ENCODE measurements at places on chromosomes 1 and 21. TPM values are rescaled to one million over a fixed set of nuclear protein-coding genes. Genes with fewer than 3 reads are reported as not detected.

- no peaks in the 10 kb centered on the region for H3K27me3 ChIP-seq
- peaks cover 42% of the 10 kb centered on the region for H3K4me1 ChIP-seq
- H3K36me3 ChIP-seq: no peaks in the 10 kb centered on the region
- DNase-seq: no peak
- peak overlapping the region; percentile 78 for H3K27ac ChIP-seq
Measured at GRCh38 chr1:179955287-179955680, 674 bp downstream of the CEP350 start.

Gene PM20D1
- 0.38 TPM for total RNA-seq

DNA sequence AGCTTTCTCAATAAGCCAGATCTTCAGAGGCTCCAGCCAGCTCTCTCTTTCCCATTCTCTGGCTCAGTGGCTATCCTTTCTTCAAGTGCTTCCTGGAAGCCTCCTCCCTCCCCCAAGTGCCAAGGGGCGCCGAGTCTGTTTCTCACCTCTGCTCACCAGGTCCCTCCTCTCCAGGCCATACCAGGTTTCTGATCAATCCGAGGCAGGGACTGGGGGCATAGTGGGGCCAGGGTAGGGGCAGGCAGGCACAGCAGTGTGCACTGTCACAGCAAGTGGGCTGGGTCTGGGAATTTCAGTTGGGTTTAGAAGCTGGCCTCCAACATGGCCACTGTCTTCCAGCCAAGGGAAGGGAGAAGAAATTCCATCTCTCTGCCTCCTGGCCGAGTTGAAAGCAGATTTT lies 56.5 kb downstream of the NAV1 start:
- DNase-seq: no peak
- H3K4me3 ChIP-seq: no peak overlapping the region
- H3K27ac ChIP-seq: no peak overlapping the region
- no peaks in the 10 kb centered on the region for H3K27me3 ChIP-seq
- no peaks in the 10 kb centered on the region for H3K4me1 ChIP-seq

DNA sequence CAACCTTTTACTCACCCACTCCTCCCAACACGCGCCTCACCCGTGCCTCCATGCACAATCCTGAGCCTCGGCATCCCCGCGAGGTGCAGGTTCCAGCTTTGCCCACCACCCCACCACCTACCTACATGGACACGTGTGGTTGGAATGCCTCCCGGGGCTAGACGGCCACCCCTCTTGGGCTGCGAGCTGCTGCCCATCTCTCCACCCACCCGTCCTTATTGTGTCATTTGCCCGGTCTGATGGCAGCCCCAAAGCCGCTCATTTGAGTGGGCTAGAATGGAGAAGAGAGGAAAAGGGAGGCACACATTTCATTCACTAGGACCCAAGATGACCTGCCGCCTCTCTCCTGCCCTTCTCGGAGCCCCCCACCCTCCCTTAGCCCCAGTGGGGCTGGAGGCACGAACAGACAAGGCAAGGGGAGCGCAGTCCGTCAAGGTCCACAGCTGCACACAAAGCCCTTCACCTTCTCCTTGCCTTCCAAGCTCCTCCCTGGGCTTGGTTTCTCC lies 785 bp downstream of the ZNF697 start:
- H3K27me3 ChIP-seq: peaks cover 7% of the 10 kb centered on the region
- peak overlapping the region; percentile 12 for H3K4me3 ChIP-seq
- peak overlapping the region; percentile 48 for H3K27ac ChIP-seq
- H3K36me3 ChIP-seq: no peaks in the 10 kb centered on the region
- no peak for DNase-seq
- H3K4me1 ChIP-seq: no peaks in the 10 kb centered on the region

Gene SMYD3
- total RNA-seq: 12.4 TPM

GRCh38 chr1:45009956-45010854 lies 919 bp downstream of the HECTD3 start:
- no peak for DNase-seq
- H3K36me3 ChIP-seq: peaks cover 39% of the 10 kb centered on the region
- H3K4me1 ChIP-seq: peaks cover 31% of the 10 kb centered on the region
- H3K27ac ChIP-seq: peak overlapping the region; percentile 74
- H3K4me3 ChIP-seq: peak overlapping the region; percentile 66

- no peaks in the 10 kb centered on the region for H3K36me3 ChIP-seq
- H3K27ac ChIP-seq: no peak overlapping the region
- no peaks in the 10 kb centered on the region for H3K27me3 ChIP-seq
- no peak overlapping the region for H3K4me3 ChIP-seq
- peaks cover 20% of the 10 kb centered on the region for H3K4me1 ChIP-seq
Measured at GRCh38 chr21:44763451-44764318, 37.9 kb downstream of the UBE2G2 start.

DNA sequence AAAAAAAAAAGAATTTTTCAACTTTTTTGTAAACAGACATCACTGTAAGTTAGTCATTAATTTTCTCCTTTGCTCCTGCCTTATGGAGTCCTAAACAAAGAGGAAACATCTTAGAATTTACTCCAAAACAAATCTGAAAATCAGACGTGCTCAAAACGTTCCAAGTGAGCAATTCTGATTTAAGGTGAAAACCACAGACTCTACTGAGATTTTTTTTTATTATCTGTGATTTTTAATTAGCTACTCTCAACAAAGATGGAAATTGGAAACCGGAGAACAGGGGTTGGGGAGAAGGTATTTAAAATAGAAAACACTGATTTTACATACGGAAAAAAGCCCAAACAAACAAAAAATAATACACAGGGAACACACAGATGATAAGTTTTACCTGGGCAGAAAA lies 7.8 kb upstream of the CTSK start:
- no peaks in the 10 kb centered on the region for H3K27me3 ChIP-seq
- no peaks in the 10 kb centered on the region for H3K4me1 ChIP-seq
- DNase-seq: no peak
- peaks cover 36% of the 10 kb centered on the region for H3K36me3 ChIP-seq

- H3K27ac ChIP-seq: no peak overlapping the region
- no peaks in the 10 kb centered on the region for H3K36me3 ChIP-seq
- H3K4me1 ChIP-seq: no peaks in the 10 kb centered on the region
- H3K27me3 ChIP-seq: no peaks in the 10 kb centered on the region
Measured at GRCh38 chr1:119080586-119080985, 59.9 kb downstream of the WARS2 start.

- no peaks in the 10 kb centered on the region for H3K27me3 ChIP-seq
- peaks cover 10% of the 10 kb centered on the region for H3K36me3 ChIP-seq
- peaks cover 41% of the 10 kb centered on the region for H3K4me1 ChIP-seq
- H3K27ac ChIP-seq: no peak overlapping the region
- no peak for DNase-seq
Measured at GRCh38 chr1:203638950-203639349, 12.3 kb downstream of the ATP2B4 start.

DNA sequence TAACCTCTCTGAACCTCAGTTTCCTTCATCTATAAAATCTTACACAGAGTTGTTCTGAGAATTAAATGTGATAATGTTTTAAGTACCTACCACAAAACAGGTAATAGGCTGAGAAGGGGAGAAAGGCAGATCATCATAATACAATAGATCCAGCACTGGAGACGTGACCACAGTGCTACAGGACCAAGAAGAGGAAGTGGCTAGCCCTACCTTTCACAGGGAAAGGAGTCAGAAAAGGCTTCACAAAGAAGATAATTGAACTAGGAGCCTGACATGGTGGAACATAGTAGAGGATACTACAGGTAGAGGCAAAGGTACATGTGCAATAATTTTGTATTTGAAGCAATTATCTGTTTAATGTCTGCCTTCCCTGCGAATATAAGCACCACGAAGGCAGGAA lies 45.1 kb downstream of the ERI3 start:
- H3K27ac ChIP-seq: no peak overlapping the region
- H3K27me3 ChIP-seq: no peaks in the 10 kb centered on the region
- DNase-seq: no peak
- H3K4me3 ChIP-seq: no peak overlapping the region

GRCh38 chr1:81453367-81453703 lies 347.4 kb upstream of the ADGRL2 start:
- H3K4me3 ChIP-seq: no peak overlapping the region
- H3K27ac ChIP-seq: no peak overlapping the region
- H3K27me3 ChIP-seq: no peaks in the 10 kb centered on the region
- no peak for DNase-seq
- H3K4me1 ChIP-seq: no peaks in the 10 kb centered on the region

DNA sequence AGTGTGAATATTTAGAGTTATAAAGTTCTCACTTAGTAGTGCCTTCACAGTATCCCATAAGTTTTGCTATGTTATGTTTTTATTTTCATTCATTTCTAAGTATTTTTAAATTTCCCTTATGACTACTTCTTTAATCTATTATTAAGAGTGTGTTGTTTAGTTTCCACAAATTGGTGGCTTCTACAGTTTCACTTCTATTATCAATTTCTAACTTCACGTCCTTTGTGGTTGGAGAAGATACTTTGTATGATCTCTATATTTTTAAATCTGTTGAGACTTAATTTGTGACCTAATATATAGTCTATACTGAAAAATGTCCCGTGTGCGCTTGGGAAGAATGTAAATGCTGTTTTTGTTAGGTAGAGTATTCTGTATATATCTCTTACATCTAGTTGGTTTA lies 11.7 kb downstream of the CHIA start:
- no peaks in the 10 kb centered on the region for H3K27me3 ChIP-seq
- no peak for DNase-seq
- H3K4me3 ChIP-seq: no peak overlapping the region
- H3K27ac ChIP-seq: no peak overlapping the region
